NCI-H1417 (cell line): ENCODE measurements at places on chromosomes 16 and 17.

DNA sequence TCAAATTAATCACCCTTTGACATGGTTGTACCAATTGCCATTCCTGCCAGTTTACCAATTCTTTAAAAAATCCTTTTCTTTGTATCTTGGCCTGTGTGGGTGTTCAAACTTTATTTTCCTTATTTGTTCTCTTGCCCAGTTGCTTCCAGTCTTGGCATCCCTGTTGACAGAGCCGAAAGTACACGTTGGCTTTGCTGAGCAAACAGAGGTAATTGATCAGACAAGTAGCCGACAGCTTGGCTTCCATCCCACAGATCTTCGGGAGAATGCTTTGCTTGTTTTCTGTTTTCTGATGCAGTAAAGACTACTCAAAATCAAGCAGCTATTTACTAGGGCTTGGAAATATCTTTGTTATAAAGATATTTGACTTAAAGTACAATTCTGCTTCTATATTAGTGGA is 506.8 kb upstream of the SALL1 start:
- DNase-seq = no peak

DNA sequence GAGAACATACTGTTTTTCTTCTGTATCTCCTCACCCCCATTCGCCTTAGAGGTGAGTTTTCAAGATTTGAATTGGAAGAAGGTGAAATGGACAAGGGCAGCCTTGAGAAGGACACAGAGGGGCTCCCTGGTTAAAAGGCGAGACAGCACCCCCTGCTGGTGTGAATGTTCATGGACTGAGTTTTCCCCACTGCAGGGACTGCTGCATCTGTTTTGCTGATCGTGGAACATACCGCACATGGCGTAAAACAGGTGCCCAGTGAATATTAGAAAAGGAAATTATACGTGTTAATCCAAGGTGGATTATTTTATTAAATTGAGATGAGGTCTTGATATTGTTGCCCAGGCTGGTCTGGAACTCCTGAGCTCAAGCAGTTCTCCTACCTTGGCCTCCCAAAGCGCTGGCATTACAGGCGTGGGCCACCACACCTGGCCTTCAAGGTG is 54.5 kb downstream of the NDE1 start:
- DNase-seq = peak; percentile 9

DNA sequence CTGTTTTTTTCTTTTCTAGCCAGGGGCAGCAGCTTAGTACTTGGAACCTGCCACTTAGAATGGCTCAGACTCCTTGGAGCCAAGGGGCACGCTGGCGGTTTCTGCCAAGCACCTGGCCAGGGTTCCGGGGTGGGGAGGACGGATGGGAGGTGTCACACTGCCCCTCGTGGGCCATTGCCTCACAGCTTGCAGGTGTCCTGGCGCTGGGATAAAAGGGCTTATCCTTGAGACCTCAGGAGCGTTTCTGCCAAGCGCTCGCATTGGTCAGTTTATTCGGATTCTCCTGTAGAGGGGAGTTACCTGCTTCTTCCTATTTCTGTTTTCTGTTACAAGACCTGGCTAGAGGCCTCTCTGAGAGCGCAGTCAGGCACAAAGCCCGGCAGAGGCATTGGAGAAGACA is 234.6 kb downstream of the MSI2 start:
- DNase-seq = no peak

DNA sequence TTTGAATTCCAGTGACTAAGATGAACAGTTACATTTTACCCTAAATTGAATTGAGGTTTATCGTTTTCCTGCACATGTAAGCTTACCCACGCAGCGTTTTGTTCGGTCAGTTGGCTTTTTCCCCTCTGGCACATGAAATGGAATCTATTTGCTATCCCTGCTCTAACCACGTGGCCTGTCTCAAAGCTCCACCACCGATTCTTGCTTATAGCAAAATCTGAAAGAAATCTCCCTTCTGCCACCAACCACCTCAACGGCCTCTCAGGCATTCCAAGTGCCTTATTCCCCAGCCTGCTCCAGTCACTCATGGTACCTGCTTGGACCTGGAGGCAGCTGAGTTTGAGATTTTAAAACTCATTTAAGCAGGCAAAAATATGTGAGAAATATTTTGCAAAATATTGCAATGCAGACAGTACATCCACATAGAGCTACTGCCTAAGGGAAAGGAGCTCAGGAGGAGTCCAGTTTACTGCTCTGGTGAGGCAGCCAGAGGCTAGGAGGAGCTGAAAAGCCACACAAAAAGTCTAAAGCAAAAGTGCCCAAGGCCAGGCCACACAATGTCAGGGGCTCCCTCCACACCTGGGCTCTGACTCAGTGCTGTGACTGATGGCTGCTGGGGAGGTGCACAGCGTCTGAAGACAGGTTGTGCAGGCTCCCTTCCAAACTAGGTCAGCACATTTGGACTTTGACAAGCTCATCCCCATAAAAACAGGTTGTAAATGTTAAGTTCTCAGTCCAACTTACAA is 26.4 kb downstream of the ARHGAP17 start:
- DNase-seq = no peak

DNA sequence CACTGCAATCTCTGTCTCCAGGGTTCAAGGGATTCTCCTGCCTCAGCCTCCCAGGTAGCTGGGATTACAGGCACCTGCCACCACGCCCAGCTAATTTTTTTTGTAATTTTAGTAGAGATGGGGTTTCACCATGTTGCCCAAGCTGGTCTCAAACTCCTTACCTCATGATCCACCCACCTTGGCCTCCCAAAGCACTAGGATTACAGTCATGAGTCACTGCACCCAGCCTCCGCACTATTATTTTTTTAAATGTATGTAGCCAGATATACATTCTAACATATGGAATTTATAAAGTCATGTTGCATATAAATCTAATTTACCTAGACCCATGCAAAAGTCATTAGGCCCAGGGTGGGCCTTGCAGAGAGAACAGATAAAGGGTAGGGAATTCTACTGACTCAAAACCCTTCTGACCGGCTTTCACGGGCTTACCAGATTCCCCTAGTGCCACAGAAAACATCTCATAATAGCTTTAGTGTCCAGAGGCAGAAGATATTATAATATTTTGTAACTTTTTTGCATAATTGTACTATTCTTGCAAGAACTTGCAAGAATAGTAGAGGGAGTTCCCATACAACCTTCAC is 20.5 kb upstream of the HELZ start:
- no peak for DNase-seq

- no peak for DNase-seq
Observed at GRCh38 chr16:57626420-57627170, 1.8 kb upstream of the ADGRG1 start.

- DNase-seq = no peak
Observed at GRCh38 chr17:42117397-42118125, 3.6 kb downstream of the KAT2A start.

GRCh38 chr17:21387616-21388015 is 11.5 kb downstream of the KCNJ12 start:
- no peak for DNase-seq

- no peak for DNase-seq
Observed at GRCh38 chr17:10271106-10271562, 72.7 kb upstream of the GAS7 start.
